ENCODE measurements at places on chromosomes 3 and 15.

DNA sequence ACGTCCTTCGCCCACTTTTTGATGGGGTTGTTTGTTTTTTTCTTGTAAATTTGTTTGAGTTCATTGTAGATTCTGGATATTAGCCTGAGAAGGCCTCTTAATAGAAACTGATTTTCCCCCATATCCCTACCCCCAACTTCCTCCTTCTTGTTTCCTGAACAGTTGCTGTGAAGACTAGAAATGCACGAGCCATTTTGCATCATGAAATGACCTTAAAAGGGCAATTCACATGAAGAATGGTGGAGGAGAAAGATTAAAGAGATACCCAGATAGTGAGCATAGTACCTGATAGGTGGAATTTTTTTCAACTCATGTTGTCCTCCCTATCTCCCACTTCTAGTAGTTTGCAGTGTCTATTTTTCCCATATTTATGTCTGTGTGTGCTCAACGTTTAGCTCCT lies 55.2 kb upstream of the KCNH8 start:
- no peak for DNase-seq

- DNase-seq = no peak
Observed at GRCh38 chr3:58657571-58658141, 8.9 kb downstream of the FAM3D start.

GRCh38 chr15:81481346-81481745 lies 107.3 kb upstream of the TMC3 start:
- peak; percentile 7 for DNase-seq

DNA sequence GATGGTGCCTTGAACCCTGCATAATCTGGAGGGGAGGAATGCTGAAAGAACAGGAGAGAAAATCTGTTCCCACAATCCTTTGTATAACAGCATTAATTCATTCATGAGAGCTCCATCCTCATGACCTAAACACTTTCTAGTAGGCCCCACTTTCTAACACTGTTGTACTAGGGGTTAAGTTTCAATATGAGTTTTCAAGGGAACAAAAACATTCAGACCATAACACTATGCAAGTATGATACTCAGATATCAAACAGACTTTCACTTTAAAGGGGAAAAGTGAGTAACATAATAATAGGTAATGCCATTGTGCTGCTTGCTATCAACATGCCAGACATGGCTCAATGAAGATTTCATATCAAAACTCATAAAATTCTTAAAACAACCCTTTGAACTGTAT lies 32.4 kb upstream of the PLSCR2 start:
- no peak for DNase-seq

DNA sequence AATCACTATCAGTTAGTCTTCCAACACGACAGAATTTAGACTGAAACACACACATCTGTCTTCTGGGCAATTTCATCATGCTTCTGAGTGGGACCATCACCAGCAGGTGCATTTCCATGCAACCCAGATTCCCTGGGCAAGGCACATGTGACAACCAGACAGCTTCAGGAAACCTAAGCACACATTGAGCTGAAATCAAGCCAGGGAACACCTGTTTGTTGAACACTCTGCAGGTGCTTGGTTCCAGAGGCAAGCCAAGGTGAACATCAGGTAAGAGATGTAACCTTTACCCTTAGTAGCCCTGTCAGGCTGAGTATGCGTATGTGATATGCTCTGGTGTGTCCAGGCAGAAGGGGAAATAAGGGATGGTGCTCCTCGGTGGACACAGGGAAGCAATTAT lies 3.3 kb upstream of the PSMD2 start:
- no peak for DNase-seq

- DNase-seq = no peak
Observed at GRCh38 chr3:29559741-29560465, 279.0 kb downstream of the RBMS3 start.

DNA sequence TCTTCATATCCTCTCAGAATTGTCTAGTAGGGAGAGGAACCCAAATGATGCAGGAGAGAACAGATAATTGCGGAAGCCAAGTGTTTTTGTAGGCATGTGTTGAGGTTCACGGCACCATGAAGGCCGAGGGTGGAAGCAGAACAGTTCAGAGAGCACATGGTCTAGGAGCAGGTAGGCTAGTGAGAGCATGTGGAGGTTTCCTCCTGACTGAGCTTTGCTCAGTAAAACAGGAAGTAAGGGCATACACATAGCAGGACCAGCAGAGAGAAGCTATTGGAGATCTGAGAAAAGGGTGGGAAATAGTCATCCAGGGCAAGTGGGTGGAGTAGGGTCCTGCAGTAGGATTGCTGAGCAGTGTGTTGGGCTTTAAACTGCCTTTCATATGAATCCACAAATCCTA lies 491.1 kb downstream of the FHIT start:
- no peak for DNase-seq

GRCh38 chr3:133259767-133260166 lies 140.1 kb upstream of the BFSP2 start:
- no peak for DNase-seq

GRCh38 chr15:41562244-41562643 lies 3.2 kb downstream of the TYRO3 start:
- DNase-seq = no peak

DNA sequence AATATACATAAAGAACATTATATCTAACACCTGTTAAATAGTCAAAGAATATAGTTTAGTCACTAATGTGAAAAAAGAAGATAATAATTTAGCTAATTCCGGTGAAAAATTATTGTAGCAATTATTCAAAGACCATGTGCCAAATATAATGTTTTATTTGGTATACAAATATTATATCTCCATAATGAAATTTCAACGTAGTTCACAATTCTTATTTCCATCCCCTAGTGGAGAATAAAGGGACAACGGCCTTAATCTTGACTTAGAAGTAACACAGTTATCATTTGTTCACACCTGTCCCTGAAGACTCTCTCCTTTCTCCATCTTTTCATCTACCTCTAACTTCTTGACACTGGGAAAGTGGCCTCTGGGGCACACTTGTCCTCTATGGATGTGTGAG lies 213.4 kb downstream of the ERC2 start:
- no peak for DNase-seq

DNA sequence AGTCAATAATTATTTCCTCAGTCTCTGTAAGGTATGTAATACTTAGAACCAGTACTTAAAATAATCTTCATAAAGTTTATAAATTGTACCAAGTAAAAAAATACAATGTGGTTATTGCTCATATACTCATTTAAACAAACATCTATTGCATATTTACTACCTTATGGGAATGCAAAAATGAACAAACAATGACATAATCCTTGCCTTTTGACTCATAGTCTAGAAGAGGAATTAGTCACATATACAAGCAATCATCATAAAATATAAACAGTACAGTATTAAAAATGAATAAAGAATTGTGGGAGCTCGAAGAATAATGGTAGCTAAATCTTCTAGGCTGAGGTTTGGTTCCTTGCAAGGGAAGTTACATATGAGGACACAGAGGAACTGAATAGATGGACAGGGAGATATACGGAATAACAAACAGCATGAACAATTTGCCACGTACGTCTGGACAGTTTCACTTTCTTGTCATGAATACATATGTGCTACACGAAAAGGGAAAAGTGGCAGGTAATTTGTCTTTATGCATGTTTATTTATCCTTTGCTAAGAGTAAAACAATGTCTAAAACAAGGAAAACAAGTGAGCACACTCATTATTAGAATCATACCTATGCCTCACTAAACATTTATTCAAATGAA lies 17.2 kb downstream of the IMPG2 start:
- DNase-seq = no peak

Data from nephron progenitor cell (in vitro differentiated cells).